ENCODE measurements at places on chromosomes 3 and 15.

DNA sequence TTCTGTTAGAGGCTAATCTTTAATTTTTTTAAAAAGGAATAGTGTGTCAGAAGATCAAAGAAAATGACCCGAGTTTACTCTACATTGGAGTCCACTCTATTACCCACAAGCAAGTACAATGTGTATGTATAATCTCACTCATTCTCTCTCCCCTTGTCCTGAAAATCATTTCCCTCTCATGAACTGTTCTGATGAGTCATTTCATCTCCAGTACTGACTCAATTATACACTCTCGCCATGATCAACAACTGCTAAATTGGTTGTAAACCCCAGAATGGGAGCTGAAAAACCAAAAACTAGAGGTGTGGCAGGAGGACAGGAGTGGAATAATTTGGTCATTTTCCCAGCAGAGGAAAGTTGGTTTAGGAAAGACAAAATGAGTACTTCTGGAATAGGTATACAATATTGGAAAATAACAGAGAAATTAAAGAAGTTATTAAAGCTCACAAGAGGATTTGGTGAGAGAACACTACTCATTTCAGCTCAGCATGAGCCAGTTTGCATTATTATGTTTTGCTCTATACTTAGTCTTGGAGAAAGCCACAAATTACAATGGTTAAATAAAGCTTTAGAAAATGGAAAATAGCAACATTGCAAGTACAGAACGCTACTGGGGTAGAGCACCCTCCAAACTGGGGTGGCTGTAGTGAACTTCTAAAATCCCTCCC, 144.3 kb upstream of the PFN2 start:
- no peak for DNase-seq

DNA sequence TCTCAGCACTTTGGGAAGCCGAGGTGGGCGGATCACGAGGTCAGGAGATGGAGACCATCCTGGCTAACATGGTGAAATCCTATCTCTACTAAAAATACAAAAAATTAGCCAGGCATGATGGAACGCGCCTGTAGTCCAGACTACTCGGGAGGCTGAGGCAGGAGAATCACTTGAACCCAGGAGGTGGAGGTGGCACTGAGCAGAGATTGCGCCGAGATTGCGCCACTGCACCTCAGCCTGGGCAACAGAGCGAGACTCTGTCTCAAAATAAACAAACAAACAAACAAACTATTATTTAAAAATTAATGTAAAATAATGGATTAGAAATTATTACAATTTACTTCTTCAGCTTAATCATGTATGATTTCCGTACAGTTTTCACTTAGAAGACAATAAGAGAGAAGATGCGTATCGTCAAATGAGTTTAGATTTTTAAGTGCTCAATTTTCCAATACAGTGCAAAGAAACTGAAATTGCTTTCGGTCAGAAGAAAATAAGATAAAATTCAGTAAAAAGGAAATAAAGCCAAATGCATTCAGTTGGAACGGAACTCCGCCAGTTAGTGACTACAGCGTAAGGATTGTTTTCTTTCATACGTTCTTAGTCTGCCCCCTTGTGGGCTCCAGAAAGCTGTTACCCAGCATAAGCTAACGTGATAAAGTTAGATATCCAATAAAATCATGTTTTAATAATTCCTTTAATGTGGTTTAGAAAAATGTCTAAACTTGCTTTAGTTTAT, 24.8 kb downstream of the AADAC start:
- no peak for DNase-seq

GRCh38 chr3:141055136-141055535, 4.0 kb downstream of the SPSB4 start:
- DNase-seq, result no peak

DNA sequence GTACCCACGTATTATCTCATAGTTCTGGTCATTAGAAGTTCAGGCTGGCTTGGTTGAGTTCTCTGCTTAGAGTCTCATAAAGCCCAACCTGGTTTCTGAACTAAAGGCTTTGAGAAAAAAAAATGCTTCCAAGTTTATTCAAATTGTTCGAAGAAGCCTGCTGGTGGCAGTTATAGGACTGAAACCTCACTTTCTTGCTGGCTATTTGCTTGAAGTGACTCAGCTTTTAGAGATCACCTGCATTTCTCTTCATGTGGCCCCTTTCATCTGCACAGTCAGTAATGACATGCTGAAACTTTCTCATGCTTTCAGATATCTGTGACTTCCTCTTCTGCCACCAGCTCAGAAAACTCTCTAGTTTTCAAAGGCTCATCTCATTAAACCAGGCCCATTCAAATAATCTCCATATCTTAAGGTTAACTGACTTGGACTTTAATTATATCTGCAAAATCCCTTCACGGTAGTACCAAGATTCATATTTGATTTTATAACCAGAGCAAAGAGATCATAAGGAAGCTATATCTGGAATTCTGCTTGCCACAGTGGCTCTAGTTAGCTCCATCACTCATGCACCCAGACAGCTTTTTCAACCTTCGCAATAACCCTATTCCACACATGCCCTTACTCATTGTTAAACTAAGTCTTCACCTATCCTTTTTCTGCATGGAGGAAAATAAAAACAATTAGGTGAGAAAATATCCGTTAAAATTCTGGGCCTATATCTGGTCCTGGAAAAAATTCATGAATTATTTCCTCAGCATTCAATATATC, 433.8 kb upstream of the CBLB start:
- no peak for DNase-seq

GRCh38 chr15:72591361-72591760, 63.1 kb upstream of the GOLGA6B start:
- DNase-seq, result no peak

GRCh38 chr15:63763476-63764123, 70.1 kb downstream of the HERC1 start:
- DNase-seq, result no peak

DNA sequence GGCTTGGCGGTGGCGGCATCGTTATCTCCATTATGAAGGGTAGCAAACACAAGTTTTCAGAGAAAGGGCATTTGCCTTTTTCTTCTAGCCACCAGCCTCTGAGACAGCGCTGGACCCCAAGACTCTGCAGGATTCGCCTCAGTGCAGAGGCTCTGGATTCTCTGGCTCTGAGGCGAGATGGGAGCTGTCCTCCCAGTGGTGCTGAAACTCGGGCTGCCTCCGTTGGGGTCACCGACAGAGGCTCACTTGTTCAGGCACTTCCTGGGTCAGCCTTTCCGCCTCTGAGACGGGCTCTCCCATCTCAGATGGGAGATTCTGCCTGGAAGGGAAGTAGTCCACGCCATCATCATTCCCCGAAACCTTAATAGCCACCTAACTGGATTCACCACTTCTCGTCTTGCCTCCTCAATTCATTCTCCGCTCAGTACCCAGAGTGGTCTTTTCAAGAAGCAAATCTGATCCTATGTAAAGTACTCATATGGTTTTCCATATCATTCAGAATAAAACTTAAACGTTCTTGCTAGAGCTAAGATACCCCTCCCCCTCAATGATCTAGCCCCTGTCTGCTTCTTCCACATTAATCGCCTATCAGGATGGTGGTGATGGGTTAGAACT, 76.9 kb downstream of the RHCG start:
- no peak for DNase-seq

DNA sequence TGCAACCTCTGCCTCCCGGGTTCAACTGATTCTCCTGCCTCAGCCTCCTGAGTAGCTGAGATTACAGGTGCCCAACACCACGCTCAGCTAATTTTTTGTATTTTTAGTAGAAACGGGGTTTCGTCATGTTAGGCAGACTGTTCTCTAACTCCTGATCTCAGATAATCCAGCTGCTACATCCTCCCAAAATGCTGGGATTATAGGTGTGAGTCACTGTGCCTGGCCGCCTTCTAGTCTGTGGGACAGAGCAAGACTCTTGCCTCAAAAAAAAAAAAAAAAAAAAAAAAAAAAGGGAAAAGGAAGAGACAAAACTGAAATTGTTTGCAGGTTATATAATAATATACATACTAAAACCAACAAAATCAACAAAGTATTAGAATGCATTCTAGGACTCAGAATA, 215.2 kb downstream of the PCCB start:
- no peak for DNase-seq

GRCh38 chr3:189805375-189806067, 174.3 kb downstream of the TP63 start:
- DNase-seq, result no peak
